ENCODE measurements at places on chromosomes 3 and 15. TPM values are rescaled to one million over a fixed set of nuclear protein-coding genes. Genes with fewer than 3 reads are reported as not detected.

DNA sequence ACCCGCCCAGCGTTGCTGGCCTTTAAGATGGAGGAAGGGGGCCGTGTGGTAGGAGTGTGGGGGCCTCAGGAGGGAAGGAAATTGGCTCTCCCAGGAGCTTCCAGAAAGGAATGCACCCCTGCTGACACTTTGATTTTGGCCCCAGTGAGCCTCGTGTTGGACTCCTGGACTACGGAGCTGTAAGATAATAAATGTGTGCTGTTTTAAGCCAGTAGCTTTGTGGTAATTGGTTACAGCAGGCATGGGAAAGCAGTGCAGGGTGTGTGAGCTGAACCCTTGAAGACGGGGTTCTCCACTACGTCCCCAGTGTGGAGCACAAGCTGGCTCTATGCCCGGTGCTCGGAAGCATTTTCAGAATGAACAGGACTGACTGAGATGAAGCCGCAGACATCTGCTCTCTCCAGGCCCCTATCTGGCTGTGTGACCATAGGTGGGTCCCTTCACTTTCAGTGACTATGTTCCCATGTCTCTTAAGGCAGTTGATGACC, 22.9 kb upstream of the CGNL1 start:
- no peak overlapping the region for H3K4me3 ChIP-seq
- H3K36me3 ChIP-seq = no peaks in the 10 kb centered on the region
- H3K4me1 ChIP-seq = no peaks in the 10 kb centered on the region
- no peak overlapping the region for H3K27ac ChIP-seq

DNA sequence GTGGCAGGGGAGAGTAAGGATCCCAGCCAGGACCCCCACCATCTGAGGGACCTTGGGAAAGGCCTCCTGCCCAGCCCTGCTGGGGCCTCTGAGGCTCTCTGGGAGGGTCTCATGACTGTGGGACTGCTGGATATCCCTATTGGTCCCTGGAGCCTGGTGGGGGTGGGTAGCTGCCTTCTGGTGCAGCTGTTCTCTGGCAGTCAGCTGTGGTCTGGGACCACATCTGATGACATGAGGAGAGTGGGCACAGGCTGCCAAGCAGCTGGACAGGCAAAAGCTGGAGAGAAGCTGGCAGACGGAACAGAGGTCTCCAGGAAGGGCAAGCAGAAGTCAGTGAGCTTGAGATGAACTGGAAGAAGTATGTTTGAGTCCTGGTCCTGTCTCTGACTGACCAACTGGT, 22.4 kb downstream of the PLEKHO2 start:
- no peak overlapping the region for H3K4me3 ChIP-seq
- peak overlapping the region; percentile 30 for H3K27ac ChIP-seq
- no peaks in the 10 kb centered on the region for H3K36me3 ChIP-seq
- H3K27me3 ChIP-seq = no peaks in the 10 kb centered on the region

- no peak overlapping the region for H3K27ac ChIP-seq
- DNase-seq = no peak
- H3K36me3 ChIP-seq = no peaks in the 10 kb centered on the region
- no peaks in the 10 kb centered on the region for H3K4me1 ChIP-seq
- no peak overlapping the region for H3K4me3 ChIP-seq
Observed at GRCh38 chr15:51332206-51333147, 5.9 kb downstream of the CYP19A1 start.

Gene BFSP2
- total RNA-seq = not detected

Gene SOX14
- not detected for total RNA-seq

DNA sequence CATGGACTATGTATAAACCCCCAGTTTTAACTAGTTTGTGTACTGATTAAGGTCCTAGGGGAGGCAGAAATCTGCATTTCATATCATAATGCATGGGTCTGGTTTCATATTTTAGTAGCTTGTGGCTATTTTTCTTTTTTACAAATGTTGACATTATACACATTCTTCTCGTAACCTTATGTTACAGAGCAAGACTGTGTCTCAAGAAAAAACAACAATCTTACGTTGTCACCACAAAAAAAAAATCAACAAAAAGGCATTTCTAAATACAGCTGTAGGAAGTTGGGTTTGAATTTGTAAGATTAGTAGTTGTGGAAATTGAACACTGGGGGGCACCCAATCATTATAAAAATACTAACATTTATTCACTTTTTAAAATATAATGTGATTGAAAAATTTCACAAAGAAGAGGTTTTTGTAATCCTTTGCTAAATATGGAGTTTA, 17.9 kb downstream of the SERP1 start:
- no peaks in the 10 kb centered on the region for H3K4me1 ChIP-seq
- no peaks in the 10 kb centered on the region for H3K27me3 ChIP-seq
- H3K36me3 ChIP-seq = no peaks in the 10 kb centered on the region
- no peak overlapping the region for H3K4me3 ChIP-seq
- no peak for DNase-seq

- H3K27ac ChIP-seq = peak overlapping the region; percentile 85
- H3K27me3 ChIP-seq = no peaks in the 10 kb centered on the region
- H3K4me3 ChIP-seq = peak overlapping the region; percentile 39
- H3K36me3 ChIP-seq = no peaks in the 10 kb centered on the region
Observed at GRCh38 chr3:15796771-15797641, 773 bp downstream of the ANKRD28 start.

Gene UCN2
- 0.49 TPM for total RNA-seq

DNA sequence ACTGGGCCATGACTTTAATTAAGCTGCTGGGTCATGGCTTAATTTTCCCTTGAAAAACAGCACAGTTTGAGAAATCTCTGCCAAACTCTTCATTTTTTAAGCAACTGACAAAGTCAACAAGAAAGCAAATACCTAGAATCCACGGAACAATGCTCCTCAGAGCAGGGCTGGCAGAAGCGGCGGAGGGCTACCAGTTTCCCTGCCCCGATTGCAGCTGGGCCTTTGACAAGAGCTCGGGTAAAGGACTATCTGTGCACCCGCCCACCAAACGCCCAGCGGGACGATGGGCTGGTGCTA, 1.2 kb downstream of the GOLIM4 start:
- no peaks in the 10 kb centered on the region for H3K27me3 ChIP-seq
- H3K36me3 ChIP-seq = no peaks in the 10 kb centered on the region
- H3K4me1 ChIP-seq = peaks cover 11% of the 10 kb centered on the region
- H3K4me3 ChIP-seq = peak overlapping the region; percentile 83
- peak overlapping the region; percentile 95 for H3K27ac ChIP-seq
- DNase-seq = no peak

DNA sequence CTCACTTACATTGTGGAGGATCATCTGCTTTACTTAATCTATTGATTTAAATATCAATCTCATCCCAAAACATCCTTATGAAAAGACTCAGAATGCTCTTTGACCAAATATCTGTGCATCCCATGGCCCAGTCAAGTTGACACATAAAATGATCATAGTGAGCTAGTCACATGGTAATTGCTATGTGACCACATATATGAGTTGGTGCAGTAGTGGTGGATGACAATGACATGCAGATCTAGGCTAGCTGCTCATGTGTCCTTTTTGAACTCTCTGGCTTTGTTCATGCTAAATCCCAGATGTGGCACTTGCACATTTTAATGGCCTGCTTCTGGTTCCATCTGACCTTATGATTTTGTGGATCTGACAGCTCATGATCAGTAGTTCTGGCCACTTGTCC, 156.2 kb downstream of the NFKBIZ start:
- peaks cover 6% of the 10 kb centered on the region for H3K4me1 ChIP-seq
- H3K36me3 ChIP-seq = no peaks in the 10 kb centered on the region
- no peak for DNase-seq
- H3K27me3 ChIP-seq = no peaks in the 10 kb centered on the region
- H3K27ac ChIP-seq = no peak overlapping the region

All from uterus (tissue), 4 donors.